AG10803 (cell line): ENCODE measurements at places on chromosomes 2 and 18.

- DNase-seq: peak; percentile 71
These were observed 122.7 kb upstream of the NABP1 start for GRCh38 chr2:191555092-191555742.

DNA sequence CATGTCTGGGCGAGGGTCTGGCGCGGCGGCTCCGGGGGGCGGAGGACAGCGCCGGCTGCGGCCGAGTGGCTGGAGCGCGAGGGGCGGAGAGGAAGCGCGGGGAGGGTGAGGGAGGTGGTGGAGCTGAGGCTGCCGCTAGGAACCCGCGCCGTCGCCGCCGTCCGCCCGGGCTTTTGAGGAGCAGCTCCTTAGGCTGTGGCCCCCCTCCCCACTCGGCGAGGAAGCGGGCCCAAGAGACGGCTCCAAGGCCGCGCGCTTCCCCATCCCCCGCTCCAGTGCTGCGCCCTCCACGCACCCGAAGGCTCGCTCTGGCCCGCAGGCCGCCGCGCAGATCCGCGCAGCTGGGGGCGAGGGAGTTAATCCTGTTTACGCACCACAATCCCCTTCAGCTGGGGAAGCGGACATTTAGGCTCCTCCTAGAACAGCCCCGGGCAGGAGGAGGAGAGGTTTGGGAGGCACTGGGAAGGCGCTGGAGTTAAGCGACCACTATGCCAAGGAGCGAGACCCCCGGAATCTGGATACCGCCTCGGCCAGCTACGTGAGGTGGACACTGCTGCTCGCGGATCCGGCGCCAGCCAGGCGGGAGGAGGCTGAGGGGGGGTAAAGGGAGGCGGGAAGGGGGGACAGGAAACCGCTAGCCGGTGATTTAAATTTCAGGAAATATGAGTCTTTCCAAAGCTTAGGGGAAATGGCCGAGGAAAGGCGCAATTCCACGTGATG is at the start of gene CNRIP1:
TSS of gene CNRIP1 (minus strand) at position 552 of the 720 bp plus-strand sequence. CDS start at position 3, 549 bp downstream.
- peak; percentile 79 for DNase-seq

DNA sequence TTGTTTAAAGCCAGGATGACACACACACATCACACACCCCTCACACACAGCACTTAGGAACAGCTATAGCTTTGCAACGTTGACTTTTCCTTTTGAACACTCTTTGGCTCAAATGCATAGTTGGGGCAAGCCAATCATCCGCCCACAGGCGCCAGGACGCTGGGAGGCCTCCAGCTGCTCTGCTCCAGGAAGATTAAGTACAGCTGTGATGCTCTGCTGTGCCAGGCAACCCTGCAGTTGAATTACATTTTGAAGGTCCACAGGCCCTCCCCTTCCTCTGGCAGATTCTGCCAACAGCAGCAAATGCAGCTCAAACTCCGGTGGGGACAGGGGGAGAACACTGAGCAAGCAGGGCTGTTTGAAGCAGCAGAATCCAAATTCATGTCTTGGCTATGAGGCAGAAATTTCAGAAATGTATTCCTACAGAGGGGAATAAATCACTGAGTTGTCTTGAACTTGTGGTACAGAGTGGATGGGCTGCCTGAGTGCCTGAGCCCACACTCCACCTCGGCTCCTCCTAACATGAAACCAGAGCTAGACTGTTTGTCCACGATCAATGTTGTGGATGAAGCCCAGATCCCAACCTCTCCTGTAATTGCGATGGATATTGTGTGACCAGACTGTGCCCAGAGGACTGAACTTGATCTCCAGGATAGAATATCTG is 86.5 kb upstream of the PPP1CB start:
- DNase-seq: peak; percentile 82

- DNase-seq: peak; percentile 40
These were observed 23.7 kb upstream of the SCYGR1 start for GRCh38 chr2:227411320-227411989.
